ENCODE measurements at places on chromosomes 7 and 10.

DNA sequence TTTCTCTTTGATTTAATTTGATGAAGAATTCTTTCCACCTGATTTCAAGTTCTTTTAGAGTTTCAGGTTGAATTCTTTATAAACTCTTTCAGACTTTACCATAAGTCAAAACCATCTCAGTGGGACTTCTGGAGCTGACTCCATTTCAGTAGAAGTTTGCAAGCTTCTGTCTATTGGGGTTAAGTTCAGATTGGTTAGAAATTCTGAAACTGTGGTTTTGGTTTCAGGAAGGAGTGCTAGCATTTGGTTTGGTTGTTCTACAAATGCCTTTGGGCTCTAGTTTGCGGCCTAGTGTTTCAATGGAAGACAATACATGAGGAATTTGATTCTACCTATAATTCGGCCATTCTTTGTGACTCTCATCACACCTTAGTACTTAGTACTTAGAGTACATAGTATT is 176.8 kb upstream of the RHOBTB1 start:
- DNase-seq = no peak

- DNase-seq = no peak
Observed at GRCh38 chr7:92266415-92267241, 20.9 kb downstream of the ANKIB1 start.

DNA sequence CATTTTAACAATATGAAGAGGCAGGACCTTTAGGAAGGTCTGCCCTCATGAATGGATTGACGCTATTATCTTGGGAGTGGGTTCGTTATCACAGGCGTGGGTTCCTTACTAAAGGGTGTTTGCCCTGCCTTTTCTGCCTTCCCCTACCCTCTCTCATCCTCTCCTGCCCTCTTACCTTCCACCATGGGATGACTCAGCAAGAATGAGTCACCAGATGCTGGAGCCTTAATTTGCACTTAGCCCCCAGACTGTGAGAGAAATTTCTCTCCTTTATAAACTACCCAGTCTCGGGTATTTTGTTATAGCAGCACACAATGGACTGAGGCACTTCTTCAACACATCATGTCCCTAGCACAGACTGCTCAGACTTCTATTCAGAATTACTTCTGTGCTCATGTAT is 31.4 kb upstream of the ZNF32 start:
- no peak for DNase-seq

DNA sequence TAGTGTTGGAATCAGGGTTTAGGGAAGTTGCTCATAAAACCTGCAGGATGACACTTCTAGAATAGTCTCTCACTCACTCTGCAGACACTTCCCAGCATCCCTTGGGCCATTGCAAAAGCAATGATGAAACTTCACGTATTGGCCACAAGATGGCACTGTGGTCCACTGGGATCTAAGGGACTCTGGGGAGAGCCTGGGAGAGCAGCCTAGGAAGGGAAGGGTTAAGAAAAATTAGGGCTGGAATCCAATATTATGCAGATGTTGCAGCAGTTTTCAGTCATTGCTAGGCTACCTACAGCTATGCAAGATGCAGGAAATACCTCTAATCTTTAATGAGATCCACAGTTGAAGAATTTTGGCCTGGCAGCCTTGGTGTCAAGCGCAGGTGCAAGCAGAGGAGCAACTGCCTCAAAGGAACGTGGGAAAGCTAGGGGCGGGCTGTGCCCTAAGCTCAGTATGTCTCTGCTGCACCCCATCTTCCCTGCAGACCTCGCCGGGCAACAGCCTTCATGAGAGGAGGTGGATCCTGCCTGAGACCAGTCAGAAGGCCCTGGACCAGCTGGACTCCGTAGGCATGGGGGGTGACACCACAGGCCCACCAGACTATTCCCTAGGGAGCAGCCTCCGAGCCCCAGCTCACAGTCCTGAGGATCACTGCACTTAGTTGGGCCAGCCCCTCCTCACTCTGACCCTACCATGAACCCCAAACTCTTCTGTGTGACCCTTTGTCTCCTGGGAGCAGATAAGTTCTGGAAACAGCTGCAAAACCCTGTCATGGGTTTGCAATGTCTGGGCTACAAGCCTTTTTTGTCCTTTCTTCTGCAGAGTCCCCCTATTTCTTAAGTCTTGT is 127.9 kb upstream of the PRSS58 start:
- DNase-seq = peak; percentile 77

DNA sequence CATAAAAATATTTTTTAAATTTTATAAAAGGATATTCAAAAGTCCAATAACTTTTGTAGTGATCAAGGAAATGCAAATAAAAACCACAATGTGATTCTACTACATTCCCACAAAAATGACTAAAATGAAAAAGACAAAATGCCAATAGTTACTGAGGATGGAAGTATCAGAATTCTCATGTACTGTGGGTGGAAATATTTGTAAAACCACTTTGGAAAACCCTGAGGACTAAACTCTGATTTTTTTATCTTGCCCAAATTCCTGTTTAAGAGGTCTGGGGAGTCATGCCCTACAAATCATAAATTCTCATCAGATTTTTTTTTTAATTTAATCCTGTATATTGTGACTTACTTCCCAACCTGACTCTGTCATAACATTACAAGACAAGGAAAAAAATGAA is 9.8 kb upstream of the SEMA3D start:
- DNase-seq = no peak

Data from NCI-H1930 (cell line).